ENCODE measurements at places on chromosomes 1 and 21.

GRCh38 chr1:24102961-24103360 is 9.0 kb downstream of the MYOM3 start:
- DNase-seq: no peak

DNA sequence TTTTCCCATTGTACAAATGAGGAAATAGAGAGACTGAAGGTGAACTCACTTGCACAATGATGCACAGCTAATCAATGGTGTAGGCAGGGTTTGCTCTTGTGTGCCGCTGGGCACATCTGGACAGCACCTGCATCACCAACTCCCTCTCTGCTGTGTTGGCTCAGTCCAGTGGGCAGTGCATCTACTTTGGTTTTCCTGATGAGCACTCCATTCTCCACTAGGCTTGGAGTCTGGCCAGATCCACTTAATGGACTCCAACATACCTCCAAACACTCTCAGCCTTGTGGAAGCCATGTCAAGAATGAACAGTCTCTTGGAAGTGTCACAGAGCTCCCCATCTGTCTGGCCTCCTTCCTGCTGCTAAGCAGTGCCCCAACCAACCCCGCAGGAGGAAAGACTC is 152.2 kb downstream of the HIVEP3 start:
- no peak for DNase-seq

DNA sequence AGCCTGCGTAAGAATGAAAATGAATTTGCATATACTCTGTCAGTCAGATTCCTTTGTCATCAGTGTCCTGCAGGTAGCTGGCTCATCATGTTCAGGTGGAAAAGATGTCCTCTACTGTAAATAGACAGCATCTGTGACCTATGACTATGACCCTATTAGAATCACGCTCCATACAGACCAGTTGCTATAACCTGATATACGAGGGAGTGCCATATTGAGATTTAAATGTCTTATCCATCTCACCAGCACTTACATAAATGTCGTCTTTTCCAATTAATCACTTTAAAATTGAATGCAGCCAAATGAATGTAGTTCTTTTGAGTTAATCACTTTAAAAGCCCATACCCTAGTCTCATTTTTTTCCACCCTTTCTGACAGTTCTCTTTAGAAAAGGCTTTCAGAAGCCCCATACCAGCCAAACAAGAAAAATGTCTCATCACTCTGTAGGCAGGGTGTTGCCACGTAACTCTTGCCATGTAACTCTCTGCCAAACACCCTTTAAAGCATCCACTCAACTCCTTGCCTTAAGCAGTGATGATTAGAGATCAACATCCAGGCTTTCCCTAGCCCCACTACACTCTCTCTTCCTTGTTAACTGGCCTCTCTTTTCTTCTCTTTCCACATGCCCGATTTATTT is 26.3 kb downstream of the DNASE2B start:
- no peak for DNase-seq

- DNase-seq: no peak
These were observed 123.7 kb upstream of the PROX1 start for GRCh38 chr1:213864091-213864490.

DNA sequence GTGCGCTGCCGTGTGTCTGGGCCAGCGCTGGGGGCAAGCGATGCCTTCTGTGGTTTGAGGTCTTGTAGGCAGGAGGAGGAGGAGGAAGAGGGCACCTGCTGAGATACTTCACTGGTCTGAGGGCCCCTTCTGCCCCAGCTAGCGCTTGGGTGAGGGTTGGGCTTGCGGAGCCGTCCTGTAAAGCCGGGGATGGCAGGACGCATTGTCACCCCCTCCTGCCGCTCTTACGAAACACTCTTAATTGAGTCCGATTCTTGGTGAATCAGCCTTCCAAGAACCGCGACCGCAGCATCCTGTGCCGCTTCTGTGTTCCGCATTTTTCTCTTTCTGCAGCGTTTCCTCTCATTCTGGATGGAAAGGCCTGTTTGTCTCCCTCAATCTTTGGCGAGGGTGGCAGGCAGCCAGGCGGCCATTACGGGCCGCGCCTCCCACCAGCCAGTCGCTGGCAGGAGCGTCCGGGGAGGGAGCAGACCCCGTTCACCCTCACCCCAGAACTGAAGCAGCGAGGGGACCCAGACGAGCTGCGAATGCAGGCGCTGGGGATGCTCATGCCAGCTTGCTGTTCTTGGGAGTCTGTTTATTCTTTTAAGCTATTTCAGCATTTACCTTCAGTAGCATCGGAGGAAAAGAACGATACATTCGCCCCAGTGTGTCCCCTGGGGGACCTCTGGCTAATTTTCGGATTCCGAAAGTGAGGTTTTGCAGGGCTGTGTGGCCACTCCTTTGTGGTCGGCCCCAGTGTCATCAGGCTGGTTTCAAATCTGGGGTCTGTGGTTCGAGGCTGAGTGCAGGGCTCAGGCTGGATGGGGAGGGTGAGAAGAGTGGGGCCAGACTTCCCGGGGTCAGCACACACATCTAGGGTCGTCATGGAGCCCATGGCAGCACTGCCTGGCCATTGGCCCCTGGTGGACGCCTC is 62.7 kb downstream of the SKI start:
- DNase-seq: peak; percentile 97

- DNase-seq: no peak
These were observed 458.9 kb downstream of the LMO4 start for GRCh38 chr1:87787551-87787950.

DNA sequence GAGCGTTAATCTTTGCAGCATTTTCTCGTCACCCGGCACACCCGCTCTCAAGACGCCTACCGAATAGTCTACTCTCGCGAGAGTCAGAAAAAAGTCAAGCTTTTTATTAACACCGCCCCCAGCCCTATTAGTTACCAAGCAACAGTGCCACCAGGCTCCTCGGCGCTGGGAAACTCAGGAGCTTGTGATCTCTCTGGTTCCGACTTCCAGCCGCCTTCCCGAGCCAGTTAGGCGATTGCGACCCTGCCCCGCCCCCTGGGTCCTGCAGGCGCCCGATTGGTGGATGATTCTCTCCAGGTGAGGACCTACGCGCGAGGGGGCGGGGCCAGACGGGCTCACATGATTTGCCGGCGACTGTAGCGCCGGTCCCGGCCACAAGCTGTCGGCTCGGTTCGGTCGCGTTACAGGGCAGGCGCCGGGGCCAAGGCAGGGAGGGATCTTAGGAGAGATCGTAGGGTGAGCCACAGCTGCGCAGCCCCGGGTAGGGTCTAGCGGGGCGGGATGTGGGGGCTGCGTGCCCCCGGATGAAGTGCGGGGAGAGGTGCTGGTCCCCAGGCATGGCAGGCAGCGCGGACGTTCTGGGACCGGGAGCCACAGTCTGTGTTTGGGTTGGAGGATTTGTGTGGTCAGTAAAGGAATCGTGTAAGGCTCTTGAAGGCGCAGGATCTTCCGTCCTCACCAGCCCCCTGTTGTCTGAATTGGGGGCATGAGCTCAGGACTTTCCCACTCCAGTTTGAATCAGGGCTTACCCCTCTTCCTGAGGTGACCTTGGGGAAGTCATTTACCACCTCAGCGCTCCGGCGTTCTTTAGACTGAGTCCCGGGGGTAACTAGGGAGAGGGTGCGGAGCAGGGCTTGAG is at the start of gene PFKFB2:
TSS of gene PFKFB2 (plus strand) at position 365 of the 859 bp plus-strand sequence. CDS start 1,443 bp downstream, outside the sequence.
- DNase-seq: peak; percentile 82

- no peak for DNase-seq
These were observed 60.3 kb downstream of the TRAF5 start for GRCh38 chr1:211386921-211387320.

DNA sequence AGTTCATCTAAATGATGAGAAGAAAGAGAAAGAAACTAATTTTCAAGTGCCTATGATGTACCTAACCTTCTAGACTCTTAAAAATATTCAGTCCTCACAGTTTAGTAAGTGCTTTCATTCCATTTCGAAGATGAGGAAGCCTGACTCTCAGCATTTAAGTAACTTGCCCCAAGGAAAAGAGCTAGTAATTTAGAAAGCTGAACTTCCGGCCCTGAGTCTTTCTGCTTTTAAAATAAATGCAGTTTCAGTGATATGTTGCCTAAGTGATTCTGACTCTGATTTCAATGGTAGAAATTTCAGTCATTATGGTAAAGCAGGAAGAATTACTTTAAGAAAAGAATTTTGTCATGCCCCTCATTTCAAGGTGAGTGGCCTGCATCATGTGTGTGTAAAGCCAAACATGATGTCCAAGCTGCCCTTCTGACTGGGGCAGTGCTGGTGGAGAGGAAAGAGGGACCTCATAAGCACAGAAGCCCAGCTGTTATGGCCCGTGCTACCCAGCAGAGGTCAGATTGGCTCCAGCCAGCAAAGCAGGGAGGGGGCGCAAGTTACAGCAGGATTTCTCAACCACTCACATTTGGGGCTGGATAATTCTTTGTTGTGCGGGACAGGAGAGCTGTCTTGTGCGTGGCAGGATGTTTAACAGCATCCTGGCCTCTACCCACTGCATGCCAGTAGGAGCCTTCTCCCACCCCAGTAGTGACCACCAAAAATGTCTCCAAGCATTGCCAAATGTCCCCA is 10.7 kb downstream of the ATP1A4 start:
- peak; percentile 24 for DNase-seq

DNA sequence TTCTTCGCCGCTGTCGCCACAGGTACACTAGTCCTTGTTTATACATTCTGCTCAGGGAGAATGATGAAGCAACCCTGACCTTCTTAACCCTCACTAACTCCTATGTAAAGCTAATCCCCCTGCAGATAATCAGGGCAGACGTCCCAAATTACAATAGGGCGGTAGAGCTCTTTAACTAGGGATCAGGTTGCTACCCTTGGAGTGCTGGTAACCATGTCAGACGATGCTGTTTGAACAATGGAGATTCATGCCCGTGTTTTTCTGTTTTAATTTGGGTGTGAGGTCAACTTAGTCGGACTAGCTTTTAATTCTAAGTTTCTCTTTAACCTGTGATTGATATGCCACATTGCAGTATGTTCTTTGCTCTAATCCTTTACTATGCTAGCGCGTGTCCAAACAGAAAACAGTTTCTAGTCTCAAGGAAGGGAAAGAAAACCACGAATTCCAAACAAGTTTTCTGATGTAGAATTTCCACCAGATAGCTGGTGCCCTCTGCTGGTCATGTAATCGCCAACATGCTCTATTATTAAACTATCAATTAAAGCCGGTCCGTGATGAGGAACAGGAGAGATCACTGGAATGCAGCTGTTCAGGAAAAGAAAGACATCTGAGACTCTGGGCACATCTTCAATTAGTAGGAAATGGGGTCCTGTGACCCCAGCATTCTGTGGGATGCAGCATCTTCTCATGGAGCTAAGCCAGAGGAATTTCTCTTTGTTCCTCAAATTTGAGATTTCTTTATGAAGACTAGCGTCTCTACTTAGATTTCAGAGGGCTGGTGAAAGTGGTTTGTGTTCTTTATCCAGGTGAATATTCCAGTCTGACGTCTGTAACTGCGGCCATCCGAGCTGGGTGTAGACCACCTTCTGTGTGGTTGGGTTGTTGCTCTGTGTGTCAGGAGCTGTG is 18.3 kb upstream of the VAMP3 start:
- peak; percentile 72 for DNase-seq

- no peak for DNase-seq
These were observed 39.6 kb upstream of the ARHGAP29 start for GRCh38 chr1:94276988-94277434.

DNA sequence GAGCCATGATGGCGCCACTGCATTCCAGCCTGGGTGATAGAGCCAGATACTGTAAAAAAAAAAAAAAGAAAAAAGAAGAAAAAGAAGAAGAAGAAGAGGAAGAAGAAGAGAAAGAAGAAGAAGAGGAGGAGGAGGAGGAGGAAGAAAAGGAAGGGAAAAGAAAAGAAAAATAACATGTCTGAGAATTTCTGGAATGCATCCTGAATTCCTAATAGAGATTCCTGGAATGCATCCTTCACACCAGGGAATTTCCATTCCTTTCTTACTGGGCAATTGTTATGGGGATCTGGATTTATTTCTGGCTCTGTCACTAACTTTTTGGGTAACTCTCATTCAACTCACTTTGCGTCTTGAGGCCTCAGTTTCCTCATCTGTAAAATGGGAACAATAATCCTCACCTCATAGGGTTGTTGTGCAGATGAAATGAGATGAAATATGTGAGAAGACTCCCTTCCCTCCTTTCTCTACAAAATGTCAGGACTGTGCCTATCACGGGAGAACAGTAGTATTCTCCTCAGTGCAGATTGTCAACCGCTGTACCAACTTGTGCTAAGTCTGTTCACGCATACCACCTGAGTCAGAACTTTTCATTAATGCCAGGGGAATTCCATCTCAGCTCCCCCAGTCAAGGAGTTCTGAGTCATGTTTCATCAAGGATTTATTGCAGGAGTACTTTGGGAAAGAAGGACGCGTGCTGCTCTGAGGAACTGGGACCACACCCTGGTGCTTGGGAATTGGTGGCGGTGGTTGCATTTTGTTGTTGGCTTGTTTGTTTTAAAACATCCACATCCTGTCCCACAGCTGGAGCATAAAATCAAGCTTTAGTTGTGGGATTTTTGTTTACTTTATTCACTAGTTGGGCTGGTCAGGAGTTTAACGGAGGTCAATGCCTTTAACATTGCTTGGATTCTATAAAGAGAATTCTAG is 42.4 kb upstream of the ROR1 start:
- DNase-seq: no peak

DNA sequence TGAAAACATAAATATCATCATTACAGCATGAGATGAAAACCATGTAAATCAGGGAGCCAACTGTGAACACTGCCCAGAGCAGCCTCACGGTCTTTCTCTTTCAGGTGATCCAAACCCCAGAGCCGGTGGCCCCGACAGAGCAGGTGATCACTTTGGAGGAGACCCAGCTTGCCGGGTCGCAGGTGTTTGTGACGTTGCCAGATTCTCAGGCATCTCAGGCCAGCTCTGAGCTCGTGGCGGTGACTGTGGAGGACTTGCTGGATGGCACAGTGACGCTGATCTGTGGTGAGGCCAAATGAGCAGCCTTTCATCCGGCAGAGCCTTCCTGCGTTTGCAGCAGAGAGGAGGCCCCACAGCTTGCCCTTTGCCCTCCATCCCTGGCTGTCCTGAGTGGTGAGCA is 37.2 kb upstream of the EPHA8 start:
- no peak for DNase-seq

DNA sequence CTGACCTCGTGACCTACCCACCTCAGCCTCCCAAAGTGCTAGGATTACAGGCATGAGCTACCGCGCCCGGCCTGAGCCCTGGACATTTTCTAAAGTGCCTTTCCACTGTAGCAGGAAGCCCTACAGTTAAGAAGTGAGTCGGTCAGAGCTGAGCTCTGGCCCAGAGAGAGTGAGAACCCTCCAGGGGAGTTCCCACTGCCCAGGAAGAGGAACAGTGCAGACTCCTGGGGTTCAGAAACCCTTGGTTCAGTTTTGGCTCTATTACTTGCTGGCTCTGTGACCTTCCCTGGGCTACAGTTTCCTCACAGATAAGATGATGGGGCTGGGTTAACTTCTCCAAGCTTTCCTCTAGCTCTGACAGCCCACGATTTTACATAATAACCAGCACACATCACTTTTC is 20.9 kb downstream of the SLC9A1 start:
- no peak for DNase-seq

DNA sequence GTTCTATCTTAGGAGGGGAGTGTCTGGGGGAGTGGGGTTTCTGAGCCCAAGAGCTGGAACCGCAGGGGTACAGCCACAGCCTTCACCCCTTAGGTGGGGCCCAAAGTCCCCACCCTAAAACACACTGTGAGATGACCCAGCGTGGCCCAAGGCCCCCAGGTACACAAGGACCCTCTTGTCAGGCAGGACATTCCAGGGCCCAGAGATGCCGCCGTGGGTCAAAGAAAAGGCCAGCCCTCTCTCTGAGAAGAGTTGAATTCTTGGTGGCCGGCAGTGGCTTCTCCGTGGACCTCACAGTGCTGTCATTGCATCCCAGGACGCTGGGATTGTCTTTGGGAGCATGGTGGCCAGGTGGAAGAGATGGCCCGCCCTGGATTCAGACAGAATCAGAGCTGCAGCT is 176.3 kb upstream of the C1orf174 start:
- no peak for DNase-seq
